K562 (cell line): ENCODE measurements at places on chromosomes 4 and X. TPM values are rescaled to one million over a fixed set of nuclear protein-coding genes. Genes with fewer than 3 reads are reported as not detected.

DNA sequence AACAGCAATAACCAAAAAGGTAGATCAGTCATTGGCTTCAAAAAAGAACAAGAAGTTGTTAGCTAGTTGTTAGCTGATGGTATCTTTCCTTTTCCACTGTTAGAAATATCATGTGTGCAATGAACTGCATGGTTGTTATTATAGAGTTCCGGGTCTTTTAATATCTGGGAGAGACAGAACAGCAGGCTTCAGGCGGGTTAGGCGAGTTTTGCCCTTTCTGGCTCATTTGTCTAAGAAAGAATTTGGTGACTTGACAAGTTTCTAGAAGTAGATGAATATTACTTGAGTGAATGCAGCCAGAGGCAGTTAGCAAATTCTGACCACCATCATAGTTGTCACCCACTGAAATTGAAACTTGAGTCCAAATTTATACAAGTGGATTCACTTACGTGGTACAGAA, 88.9 kb upstream of the MID1 start:
- DNase-seq = no peak

DNA sequence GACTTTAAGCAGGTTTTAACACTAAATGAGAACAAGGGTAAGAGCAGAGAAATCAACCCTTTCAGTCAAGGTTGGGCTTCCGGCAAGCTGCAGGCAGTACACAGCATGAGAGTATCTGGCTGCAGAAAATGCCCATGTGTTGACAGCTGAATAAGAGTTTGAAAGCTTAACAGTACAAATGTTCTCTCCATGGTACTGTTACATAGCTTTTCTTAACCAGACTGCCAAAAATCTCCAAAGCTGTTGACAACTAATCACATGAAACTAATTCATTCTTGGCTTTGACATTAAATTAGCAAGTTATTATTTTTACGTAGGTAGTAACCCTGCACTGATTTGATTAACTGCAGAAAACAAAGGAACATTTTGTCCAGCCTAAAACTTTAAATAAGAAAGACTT, 153.5 kb downstream of the SLC10A7 start:
- no peak for DNase-seq

The TNIP3 gene
- total RNA-seq = not detected in 2 replicates

The INTS6L gene
- total RNA-seq = 17.8 and 19.7 TPM in 2 replicates

The TMEM187 gene
- total RNA-seq = 6.4 and 8.5 TPM in 2 replicates
